ENCODE measurements at places on chromosomes 5 and 9.

GRCh38 chr9:83701769-83702168 is 6.0 kb downstream of the UBQLN1 start:
- no peak for DNase-seq

GRCh38 chr9:6735422-6735821 is 22.4 kb upstream of the KDM4C start:
- no peak for DNase-seq

- no peak for DNase-seq
These were observed 276.2 kb upstream of the SLC24A2 start for GRCh38 chr9:20065046-20065445.

DNA sequence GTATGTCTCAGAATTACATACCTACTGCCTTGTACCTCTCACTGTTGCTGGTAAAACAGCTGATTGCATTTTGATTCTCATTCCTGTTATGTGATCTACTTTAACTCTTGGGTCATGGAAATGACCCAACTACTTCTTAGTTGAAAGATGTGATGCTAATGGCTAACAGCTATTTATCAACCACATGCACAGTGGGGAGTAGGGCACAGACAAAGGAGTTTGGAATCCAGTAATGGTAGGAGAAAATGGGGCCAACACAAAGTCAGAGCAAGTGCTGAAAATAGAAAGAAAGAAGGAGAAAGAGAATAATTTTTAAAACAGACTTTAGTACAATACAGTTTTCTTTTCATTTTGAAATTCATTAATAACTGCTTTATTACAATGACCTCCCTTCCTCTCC is 241.0 kb downstream of the PTPRD start:
- no peak for DNase-seq

DNA sequence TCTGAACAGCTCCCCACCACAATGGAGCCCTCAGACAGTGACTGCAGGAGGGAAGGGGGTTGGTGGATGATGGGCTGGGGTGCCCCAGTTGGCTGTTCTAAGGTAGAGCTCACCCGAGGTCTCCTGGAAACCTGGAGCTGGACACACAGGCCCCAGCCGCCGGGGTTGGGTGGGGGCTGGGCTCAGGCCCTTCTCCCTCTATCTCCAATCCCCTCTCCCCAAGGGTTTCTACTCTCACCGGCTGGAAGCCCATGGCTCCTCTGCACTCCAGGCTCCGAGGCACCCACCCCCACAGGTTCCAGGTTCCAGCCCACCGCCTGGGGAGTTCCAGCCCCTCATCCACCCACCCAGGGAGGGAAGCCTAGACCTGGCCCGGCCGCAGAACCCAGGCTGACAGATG is 766 bp downstream of the NR5A1 start:
- no peak for DNase-seq

DNA sequence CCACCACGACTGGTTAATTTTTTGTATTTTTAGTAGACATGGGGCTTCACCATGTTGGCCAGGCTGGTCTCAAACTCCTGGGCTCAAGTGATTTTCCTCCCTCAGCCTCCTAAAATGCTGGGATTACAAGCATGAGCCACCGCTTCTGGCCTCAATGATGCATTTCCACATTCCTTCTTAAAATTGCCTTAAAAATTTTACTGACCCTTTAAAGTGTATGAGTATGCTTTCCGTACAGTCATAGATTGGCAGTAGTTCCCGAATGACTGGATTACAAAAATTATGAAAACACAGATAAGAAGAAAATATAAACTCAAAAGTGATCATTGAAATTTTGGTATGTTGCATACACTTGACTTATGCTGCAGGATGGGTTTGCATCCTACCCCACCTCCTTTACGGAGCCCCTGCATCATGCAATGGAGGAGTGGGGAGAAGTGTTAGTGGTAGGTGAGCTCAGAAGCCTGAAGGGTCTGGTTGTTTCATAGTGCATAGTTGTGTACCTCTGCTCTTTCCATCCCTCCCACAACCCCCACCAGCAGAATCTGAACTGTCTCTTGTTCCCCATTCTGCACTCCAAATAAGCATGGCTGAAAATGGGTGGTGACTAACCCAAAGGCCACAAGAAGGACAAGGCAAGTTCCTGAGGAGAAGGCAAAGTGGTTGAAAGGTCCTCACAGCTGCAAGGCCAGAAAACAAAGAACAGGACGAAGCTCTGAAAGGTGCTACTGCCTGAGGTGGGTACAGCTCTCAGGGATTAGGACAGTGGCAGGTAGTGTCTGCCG is 26.8 kb downstream of the ANKRD55 start:
- no peak for DNase-seq

- DNase-seq: no peak
These were observed 93.5 kb upstream of the RGMB start for GRCh38 chr5:98679963-98680362.

Data from stimulated activated CD4-positive, alpha-beta T cell treated with anti-CD3 and anti-CD28 coated beads, Interleukin-4, amount 100 ng/mL, for 4 hours (primary cell).